IMR-90 (cell line): ENCODE measurements at places on chromosomes 5 and 9. TPM values are rescaled to one million over a fixed set of nuclear protein-coding genes. Genes with fewer than 3 reads are reported as not detected.

RANBP6 gene
- 42.3 and 67.2 TPM in 2 replicates for total RNA-seq

SPEF2 gene
- 2.3 and 2.5 TPM in 2 replicates for total RNA-seq

CCNO gene
- not detected in 2 replicates for total RNA-seq

OMD gene
- not detected in 2 replicates for total RNA-seq

CCDC192 gene
- total RNA-seq: not detected in 2 replicates

MTMR12 gene
- total RNA-seq: 20.3 and 21.3 TPM in 2 replicates

PRDM9 gene
- total RNA-seq: not detected in 2 replicates

SPATA6L gene
- total RNA-seq: 0.18 and 0.28 TPM in 2 replicates

ZDHHC12 gene
- 13.9 and 16.7 TPM in 2 replicates for total RNA-seq

GLE1 gene
- 35.3 and 39.4 TPM in 2 replicates for total RNA-seq

JAKMIP2 gene
- under 0.01 TPM in 1 of 2 replicates, not detected in the other for total RNA-seq

PCDHB16 gene
- total RNA-seq: 0.18 and 0.56 TPM in 2 replicates

INSL4 gene
- total RNA-seq: not detected in 2 replicates

DELE1 gene
- 26.1 and 28.0 TPM in 2 replicates for total RNA-seq

PCDHB15 gene
- total RNA-seq: 0.18 and 0.28 TPM in 2 replicates

SPATA31A1 gene
- total RNA-seq: not detected in 2 replicates

C5orf52 gene
- total RNA-seq: not detected in 2 replicates

PITX1 gene
- 10.3 and 10.4 TPM in 2 replicates for total RNA-seq

MRNIP gene
- 6.6 and 7.2 TPM in 2 replicates for total RNA-seq

FGD3 gene
- total RNA-seq: not detected in 2 replicates

SLC6A18 gene
- total RNA-seq: not detected in 2 replicates

LCN15 gene
- total RNA-seq: not detected in 2 replicates

SNAPC3 gene
- 31.0 and 40.0 TPM in 2 replicates for total RNA-seq

KIF4B gene
- total RNA-seq: under 0.01 TPM in 2 replicates

ICE1 gene
- 18.5 and 26.7 TPM in 2 replicates for total RNA-seq

RANBP3L gene
- total RNA-seq: not detected in 2 replicates

RAB14 gene
- total RNA-seq: 20.1 and 36.1 TPM in 2 replicates

LHX3 gene
- total RNA-seq: not detected in 2 replicates

FOXD4L5 gene
- under 0.01 TPM in 1 of 2 replicates, not detected in the other for total RNA-seq

TRPM6 gene
- total RNA-seq: under 0.01 TPM in 2 replicates

FUT7 gene
- total RNA-seq: not detected in 2 replicates

EIF4E1B gene
- total RNA-seq: not detected in 2 replicates

ACTBL2 gene
- 1.6 and 1.7 TPM in 2 replicates for total RNA-seq

CHSY3 gene
- 1.3 and 1.4 TPM in 2 replicates for total RNA-seq

PAEP gene
- not detected in 2 replicates for total RNA-seq

SAXO1 gene
- total RNA-seq: under 0.01 TPM in 1 of 2 replicates, not detected in the other

NPR2 gene
- total RNA-seq: 5.2 and 6.4 TPM in 2 replicates

PCDHGA8 gene
- total RNA-seq: 2.0 and 2.2 TPM in 2 replicates

SHISAL2B gene
- total RNA-seq: not detected in 2 replicates

KLF9 gene
- total RNA-seq: 7.5 and 11.4 TPM in 2 replicates

SLC6A3 gene
- total RNA-seq: not detected in 2 replicates

SH2D3C gene
- under 0.01 and 0.28 TPM in 2 replicates for total RNA-seq

MEIKIN gene
- total RNA-seq: not detected in 2 replicates

GABRP gene
- not detected in 2 replicates for total RNA-seq

LCN10 gene
- not detected in 2 replicates for total RNA-seq
